ENCODE measurements at places on chromosomes 1 and 21. TPM values are rescaled to one million over a fixed set of nuclear protein-coding genes. Genes with fewer than 3 reads are reported as not detected.

GRCh38 chr1:59693406-59693805, 121.3 kb upstream of the HOOK1 start:
- DNase-seq, result no peak

Gene NBPF4
- total RNA-seq, result not detected

Gene OR2T2
- not detected for total RNA-seq

DNA sequence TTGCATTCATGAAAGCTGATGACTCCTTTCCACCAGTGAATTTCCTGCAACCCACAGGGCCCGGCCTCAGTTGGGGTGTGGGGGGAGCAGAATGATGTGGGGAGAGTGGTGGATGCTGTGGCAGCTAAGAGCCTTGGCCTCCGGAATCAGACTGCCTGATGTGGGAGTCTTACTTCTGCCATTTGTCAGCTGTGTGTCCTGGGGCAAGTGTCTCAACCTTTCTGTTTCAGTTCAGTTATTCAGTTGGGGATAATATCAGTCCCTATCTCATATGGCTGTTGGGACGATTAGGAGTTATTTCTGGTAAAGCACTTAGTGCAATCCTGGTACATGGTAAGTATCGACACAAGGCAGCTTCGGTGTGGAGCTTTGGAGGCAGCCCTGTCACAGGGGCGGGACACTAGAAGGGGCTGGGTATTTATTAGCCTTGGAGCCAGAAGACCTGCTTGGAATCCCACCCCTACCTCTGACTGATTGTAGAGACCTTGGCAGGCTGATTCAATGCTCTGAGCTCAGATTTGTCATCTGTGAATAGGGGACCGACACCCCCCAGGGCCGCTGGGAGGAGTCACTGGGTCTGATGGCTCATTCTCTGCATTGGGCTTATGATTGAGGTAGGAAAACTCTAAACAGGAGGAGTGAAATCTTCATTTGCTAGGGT, 19.6 kb downstream of the ARHGEF10L start:
- no peak for DNase-seq

DNA sequence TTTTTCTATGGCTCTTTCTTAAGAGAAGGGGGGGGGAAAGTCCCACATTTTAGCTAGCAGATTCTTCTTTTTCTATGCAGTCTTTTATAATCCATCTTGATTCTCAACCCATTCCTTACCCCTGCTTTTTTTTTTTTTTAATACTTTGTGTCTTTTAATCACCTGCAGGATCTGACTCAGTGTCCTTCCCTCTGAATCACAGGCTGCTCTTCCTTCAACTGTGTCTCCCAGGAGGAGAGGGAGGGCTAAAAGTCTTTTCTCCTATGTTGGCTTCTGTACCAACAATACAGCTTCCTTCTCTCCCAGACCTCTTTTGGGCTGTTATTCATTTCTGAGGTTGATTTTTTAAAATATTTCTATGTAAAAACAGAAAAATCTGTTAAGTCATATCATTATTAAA, 686.2 kb downstream of the ADGRL2 start:
- no peak for DNase-seq

Gene DYNLT5
- total RNA-seq, result not detected

- DNase-seq, result no peak
Measured at GRCh38 chr21:39347537-39347936, 1.4 kb downstream of the HMGN1 start.

Gene SPATA46
- total RNA-seq, result not detected

DNA sequence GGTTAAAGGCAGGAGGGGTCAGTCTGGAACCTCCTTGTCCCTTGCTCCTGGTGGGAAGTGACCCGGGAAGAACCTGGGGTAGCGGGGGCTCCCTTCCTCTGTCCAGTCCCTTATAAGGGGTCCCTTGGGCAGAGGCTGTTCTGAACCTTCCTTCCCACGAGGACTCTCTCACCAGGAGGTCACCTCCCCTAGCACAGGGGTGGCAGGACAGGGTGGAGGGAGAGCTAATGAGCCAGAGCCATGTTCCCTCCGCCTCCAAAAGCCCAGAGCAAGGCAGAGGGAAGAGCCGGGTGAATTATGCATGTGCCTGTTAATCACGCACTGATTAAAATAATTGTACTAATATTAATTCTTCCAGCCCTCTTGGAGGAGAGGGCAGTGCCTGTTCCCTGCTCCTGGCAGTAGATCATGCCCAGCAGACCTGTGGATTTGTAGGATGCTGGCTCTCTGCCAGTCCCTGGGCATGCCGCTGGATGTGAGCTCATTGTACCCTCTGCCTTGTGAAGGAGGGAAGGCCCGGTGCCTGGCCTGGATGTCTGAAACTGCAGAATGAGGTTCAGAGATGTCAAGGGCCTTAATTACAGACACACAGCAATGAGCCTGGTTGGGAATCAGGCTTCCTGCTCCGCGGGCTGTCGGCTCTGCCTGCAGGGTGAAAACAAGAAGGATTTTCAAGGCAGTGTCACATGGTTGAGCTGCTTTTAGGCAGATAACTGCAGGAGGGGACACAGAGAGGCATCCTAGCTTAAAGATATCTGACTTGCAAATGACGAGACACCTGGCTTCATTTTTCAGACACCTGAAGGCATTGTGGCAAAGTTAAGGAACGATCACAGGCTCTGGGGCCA, 68.2 kb downstream of the IGSF21 start:
- DNase-seq, result no peak

DNA sequence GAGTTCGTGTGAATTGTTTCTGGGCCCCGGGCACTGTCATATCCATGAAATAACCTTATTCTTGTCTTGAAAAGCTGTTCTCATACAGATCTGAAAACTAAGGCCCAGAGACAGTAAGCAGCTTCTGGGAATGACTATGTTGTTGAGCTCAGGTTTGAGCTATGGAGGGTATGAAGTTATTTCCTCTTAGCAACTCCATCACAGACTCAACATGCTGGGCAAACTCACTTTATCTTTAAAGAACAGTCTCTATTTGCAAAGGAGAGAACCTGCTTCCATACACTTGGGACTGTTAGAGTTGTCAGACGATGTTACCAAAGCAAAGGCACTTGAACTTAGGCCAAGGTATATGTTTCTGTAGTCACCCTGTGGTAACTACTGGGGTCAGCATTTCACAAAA, 90.0 kb downstream of the GPR88 start:
- no peak for DNase-seq

DNA sequence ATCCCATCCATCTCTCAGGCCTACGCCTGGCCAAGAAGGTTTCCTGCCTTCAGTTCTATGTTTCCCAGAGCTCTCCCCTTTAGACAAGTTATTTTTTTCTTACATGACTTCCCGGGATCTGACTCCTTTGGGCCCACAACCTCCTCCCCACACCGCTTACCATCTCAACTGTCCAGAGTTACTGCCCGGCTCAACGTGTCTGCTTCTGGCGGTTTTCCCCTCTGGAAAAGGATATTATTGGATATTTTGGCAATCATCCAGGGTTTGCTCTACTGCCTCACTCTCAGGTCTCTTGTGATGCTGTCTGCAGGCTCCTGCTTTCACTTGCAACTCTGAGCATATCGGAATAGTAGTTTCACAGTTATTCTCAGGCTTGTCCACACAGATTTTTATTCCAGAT, 318.2 kb upstream of the CAMK1G start:
- DNase-seq, result no peak

Data from activated CD8-positive, alpha-beta T cell treated with anti-CD3 and anti-CD28 coated beads for 36 hours (primary cell).